ENCODE measurements at places on chromosomes 12 and 14.

GRCh38 chr14:90985601-90986242 is 74.7 kb downstream of the RPS6KA5 start:
- no peak for DNase-seq

- no peak for DNase-seq
These were observed 581.9 kb downstream of the VRK1 start for GRCh38 chr14:97379091-97379531.

DNA sequence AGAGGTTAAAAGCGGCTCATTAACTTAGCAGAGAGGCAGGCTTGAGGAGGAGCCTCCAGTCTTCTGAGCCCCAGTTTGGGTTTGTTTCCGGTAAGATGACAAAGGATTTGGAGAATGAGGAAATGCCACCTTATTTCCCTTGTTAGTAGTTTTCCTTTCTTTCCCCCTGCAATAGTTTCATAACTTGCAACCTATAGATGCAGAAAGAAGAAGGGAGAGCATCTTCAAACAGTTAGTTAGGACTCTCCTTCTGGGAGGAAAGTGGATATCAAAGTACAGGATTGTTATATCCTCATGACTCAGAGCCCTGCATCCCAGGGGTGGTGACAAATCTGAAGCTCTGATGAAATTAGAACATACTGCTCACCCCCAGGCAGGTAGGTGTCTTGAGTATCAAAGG is 180.7 kb upstream of the SLC38A2 start:
- no peak for DNase-seq

DNA sequence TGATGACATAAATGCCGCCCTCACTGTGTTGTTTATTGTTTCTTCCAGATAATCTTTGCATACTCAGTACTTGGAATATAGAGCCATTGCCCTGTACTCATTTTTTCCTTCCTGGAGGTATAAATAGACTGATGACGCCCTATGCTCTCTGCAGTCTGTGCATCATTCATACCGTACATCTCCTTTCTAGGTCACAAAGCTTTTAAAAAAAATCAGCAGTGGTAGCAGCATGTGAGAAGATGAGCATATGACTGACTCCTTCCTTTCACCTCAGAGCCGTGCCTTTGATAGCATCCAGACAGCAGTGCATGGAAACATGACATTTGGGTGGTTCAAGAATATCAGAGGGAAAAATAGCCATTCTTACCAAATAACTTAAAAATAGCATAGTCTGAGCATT is 77.3 kb downstream of the PDE3A start:
- no peak for DNase-seq

DNA sequence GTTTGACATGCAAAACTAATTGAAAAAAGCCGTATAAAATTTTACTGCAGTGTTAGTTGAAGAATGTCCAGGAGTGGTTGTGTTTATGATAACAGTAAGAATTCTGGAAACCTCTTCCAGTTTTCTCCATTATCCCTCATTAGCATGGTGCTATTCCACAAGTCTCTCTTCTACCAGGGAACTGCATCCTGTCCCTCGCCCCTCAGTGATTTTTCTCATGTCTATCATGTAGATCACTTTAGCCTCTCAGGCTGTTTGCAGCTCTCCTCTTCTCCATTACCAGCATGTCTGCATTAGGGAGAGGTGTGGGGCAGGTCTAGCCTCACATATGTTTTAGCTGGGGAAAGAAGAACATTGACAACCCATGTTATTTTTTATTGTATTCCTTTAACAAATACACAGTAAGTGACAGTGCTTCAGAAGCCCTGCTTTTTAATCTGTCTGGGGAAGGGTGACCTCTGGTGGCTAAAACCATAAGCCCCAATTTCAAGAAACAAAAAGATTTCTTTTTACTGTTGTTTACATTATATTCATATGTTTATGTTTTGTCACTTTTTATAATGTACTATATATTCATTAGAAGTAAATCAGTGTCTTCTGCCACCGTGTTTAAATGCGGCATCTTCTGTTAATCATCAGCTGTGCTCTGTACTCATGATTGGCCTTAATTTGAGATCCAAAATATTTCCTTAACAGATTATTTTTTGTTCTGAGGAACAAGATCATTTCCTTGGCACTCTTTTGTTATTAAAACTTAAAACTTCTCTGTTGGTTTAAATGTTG is 70.7 kb downstream of the RASSF8 start:
- no peak for DNase-seq

DNA sequence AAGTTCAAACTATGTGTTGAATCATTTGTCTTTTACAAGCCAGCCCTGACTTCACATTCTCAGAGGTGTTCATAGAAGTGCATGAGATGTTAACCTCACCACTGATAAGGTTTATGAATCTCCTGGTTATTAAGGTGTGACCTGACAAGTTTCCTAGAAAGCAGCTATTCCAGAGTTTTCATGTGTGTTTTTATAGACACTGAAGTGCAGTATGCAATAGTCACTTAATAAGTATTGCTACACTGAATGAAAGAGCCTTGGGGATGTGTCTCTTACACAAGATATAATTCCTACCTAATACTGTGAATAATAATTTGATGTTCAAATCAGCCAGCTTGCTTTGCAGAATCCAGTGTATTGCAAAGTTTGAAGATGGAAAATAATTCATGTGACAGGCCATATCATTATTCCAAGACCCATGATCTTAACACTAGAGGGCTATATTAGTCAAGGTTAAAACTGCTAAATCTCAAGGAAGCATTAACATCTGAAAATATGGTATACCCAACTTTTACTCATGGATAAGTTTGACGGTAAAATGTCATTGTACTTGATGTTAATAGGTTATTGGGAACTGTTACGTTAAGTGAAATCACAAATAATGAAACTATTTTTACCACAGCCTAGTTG is 13.0 kb downstream of the SLC25A3 start:
- DNase-seq, result no peak

- no peak for DNase-seq
These were observed 387 bp downstream of the LRRC9 start for GRCh38 chr14:59920378-59920683.

GRCh38 chr12:26527682-26528081 is 305.3 kb downstream of the ITPR2 start:
- no peak for DNase-seq

Measured in stimulated activated CD4-positive, alpha-beta T cell treated with anti-CD3 and anti-CD28 coated beads, Interleukin-12 subunit alpha, Interleukin-12 subunit beta, amount 100 ng/mL, for 48 hours (primary cell).